ENCODE measurements at places on chromosomes 6 and 20.

DNA sequence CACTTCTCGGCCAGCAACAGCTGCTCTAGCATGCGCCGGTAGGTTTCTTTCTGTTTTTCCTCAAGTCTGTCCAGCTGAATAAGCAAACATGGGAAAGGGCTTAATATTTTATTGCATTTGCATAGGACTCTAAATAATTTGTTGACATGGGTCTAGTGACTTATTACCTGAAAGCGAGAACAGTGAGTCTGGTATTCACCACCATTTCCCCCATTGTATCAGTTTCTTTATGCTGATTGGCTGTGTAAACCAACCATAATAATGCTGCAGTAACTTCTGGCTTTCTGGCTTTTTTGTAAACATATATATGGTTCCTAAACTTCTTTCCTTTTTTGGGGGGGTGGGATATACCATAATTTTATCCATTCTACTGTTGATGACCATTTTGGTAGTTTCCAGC, 69.1 kb upstream of the TMEM30A start:
- DNase-seq, result no peak

GRCh38 chr6:10177704-10178103, 237.2 kb downstream of the TFAP2A start:
- DNase-seq, result no peak

GRCh38 chr6:128284128-128284527, 236.3 kb downstream of the PTPRK start:
- DNase-seq, result no peak

GRCh38 chr6:22231616-22232015, 65.2 kb downstream of the PRL start:
- DNase-seq, result no peak

GRCh38 chr20:22744341-22745193, 160.2 kb upstream of the FOXA2 start:
- no peak for DNase-seq

GRCh38 chr6:33779290-33779689, 9.6 kb downstream of the LEMD2 start:
- no peak for DNase-seq

- DNase-seq, result peak; percentile 57
These were observed 7.3 kb downstream of the DNTTIP1 start for GRCh38 chr20:45798935-45799642.

DNA sequence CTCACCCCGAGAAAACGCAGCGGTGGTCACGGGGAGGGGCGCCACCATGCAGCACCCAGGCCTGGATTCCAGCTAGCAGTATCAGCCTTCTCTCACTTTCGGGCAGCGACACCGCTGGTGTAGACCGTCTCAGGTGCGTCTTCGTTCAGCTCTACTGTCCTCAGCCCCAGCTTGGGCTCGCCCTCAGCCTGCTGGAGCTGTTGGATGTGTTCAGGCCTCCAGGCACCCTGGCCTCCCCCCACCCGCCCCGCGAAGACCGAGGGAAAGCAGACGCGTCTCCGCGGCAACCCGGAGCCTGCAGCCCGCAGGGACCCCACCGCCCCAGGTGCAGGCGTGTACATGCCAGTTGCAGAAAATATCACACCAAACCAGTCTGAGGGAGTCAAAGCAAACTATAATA, 60.8 kb upstream of the CARMIL1 start:
- DNase-seq, result no peak

GRCh38 chr6:158999154-158999665, 792 bp downstream of the RSPH3 start:
- DNase-seq, result no peak

GRCh38 chr6:125257351-125257750, 44.4 kb downstream of the HDDC2 start:
- DNase-seq, result no peak

DNA sequence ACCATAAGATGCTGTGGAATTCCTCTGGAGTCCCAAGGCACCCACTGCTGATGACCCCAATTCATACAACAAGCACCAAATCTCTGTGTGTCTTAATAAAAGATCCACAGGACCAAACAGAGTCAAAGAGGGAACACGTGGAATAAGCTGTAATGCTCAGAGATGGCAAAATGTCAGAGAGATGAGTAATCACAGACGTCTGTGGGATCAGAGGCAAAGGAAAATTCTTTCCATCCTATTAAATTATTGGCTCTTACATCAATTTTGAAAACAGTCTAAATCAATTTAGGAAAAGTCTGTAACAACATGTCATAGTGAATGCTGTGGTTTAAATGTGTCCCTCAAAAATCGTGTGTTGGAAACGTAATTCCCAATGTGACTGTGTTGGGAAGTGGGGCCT, 17.5 kb upstream of the SAMD3 start:
- no peak for DNase-seq

- DNase-seq, result no peak
These were observed 21.8 kb upstream of the AMD1 start for GRCh38 chr6:110852773-110853172.

DNA sequence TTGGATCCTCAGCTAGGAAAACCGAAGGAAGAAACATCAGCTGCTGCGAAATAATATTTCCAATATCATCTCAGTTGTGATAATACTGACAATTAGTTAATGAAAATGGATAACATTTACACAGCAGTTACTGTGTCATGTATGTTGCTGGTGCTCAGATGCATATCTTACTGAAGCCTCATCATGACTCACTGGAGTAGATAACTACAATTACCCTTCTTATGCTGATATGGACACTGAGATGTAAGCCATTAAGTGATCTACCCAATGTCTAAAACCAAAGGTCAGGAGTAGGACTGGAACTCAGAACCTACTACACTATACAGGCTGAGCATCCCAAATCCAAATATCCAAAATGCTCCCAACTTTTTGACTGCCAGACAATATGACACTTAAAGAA, 54.7 kb upstream of the LYRM2 start:
- no peak for DNase-seq

GRCh38 chr20:17699931-17700351, at the start of gene BANF2:
BANF2 (plus strand) TSS chr20:17699966; CDS start chr20:17725026, 25,060 bp downstream.
- no peak for DNase-seq

GRCh38 chr20:43210901-43211300, 21.2 kb upstream of the PTPRT start:
- DNase-seq, result no peak

DNA sequence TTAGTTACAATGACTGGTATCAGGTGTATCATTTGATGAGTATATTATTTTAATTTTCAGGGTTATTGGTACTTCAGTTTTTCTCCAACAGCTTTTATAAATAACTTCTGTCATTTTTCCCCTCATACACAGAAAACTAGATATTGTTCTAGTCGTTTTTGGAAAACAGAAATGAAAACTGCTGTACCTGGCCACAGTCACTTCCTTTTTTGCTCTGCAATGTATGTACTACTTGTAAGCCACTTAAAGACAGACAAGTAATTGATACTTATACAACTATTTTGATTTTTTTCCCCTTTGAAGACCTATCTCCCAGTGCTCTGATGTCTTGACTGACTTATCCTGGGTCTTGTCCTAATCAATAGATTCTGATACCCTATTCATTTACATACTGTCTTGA, 218.6 kb upstream of the RUNX2 start:
- no peak for DNase-seq

GRCh38 chr6:45350186-45350710, 22.1 kb downstream of the RUNX2 start:
- no peak for DNase-seq

GRCh38 chr6:53651205-53651763, 14.3 kb downstream of the KLHL31 start:
- peak; percentile 59 for DNase-seq

- DNase-seq, result no peak
These were observed 1.3 kb upstream of the GTSF1L start for GRCh38 chr20:43727980-43728590.

GRCh38 chr6:169722362-169723199, 1.7 kb downstream of the PHF10 start:
- peak; percentile 57 for DNase-seq

GRCh38 chr20:61015602-61016001, 236.5 kb upstream of the CDH4 start:
- no peak for DNase-seq

Measured in activated T-cell treated with anti-CD3 and anti-CD28 coated beads, Interleukin-2, amount 50 U/mL, for 1 hour (primary cell).